ENCODE measurements at places on chromosomes 5 and 9.
A peak's percentile ranks its signal among the peaks of the same experiment; 100 is the strongest.

DNA sequence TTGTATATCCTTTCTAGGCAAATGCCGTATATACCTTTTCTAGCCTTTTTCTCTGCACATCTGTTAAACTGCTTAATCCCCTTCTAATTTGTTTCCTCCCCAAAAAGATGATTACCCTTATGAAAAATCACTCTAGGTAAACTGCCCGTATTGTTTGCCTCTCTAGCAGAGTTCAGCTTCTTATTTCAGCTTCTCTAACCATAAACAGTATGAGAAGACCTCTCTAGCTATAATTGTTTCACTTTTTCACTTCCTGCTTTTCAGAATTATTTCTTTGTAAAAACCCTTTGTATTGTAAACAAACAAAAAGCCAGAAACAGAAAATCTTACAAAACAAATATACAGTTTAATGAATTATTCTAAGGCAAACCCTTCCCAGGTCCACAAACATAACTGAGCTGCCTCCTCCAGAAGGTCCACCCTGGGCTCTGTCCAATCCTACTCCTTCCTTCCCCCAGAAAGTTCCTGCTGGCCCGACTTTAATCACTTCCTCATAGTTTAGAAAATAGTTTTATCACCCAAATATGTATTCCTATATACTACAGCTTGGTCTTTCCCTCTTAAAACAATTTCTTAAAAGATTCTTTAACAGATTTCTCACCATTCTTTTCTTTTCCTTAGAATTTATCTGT, 158.1 kb downstream of the FGF1 start:
- no peak overlapping the region for H3K4me3 ChIP-seq
- H3K27me3 ChIP-seq, result no peaks in the 10 kb centered on the region
- H3K27ac ChIP-seq, result no peak overlapping the region

- H3K4me3 ChIP-seq, result no peak overlapping the region
- DNase-seq, result no peak
- H3K4me1 ChIP-seq, result no peaks in the 10 kb centered on the region
- no peak overlapping the region for H3K27ac ChIP-seq
- no peaks in the 10 kb centered on the region for H3K27me3 ChIP-seq
Measured at GRCh38 chr5:109945097-109945678, 255.5 kb downstream of the MAN2A1 start.

- H3K27me3 ChIP-seq, result no peaks in the 10 kb centered on the region
- no peak overlapping the region for H3K4me3 ChIP-seq
- H3K27ac ChIP-seq, result no peak overlapping the region
- no peaks in the 10 kb centered on the region for H3K36me3 ChIP-seq
Measured at GRCh38 chr5:67934976-67935375, 280.6 kb upstream of the PIK3R1 start.

DNA sequence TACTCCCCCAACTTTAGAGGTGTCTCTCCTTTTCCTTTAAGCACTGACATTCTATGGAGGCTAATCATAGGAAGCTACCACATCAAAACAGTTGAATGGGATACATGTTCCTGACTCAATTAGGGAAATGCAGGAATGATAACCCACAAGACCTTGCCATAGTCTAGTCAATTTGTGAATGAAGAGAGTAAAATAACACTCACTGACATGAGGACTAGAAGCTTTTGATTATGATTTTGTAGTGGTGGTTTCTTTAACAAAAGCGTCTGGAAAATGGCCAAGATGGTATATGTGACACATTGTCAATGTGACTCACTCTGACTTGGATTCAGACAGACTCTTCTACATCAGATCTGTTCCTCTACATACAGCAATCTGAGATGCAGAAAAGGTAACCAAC, 13.7 kb upstream of the PRELID2 start:
- no peak overlapping the region for H3K4me3 ChIP-seq
- no peaks in the 10 kb centered on the region for H3K36me3 ChIP-seq
- H3K27ac ChIP-seq, result no peak overlapping the region

GRCh38 chr5:176466245-176466871, 18.2 kb downstream of the FAF2 start:
- DNase-seq, result no peak
- H3K4me3 ChIP-seq, result no peak overlapping the region
- H3K27ac ChIP-seq, result peak overlapping the region; percentile 5
- peaks cover 5% of the 10 kb centered on the region for H3K36me3 ChIP-seq

GRCh38 chr5:131952301-131952857, 6.9 kb upstream of the MEIKIN start:
- H3K4me3 ChIP-seq, result no peak overlapping the region
- H3K27ac ChIP-seq, result no peak overlapping the region
- no peaks in the 10 kb centered on the region for H3K27me3 ChIP-seq
- no peak for DNase-seq
- no peaks in the 10 kb centered on the region for H3K4me1 ChIP-seq
- H3K36me3 ChIP-seq, result no peaks in the 10 kb centered on the region

- H3K36me3 ChIP-seq, result no peaks in the 10 kb centered on the region
- peaks cover 12% of the 10 kb centered on the region for H3K4me1 ChIP-seq
- H3K27me3 ChIP-seq, result peaks cover 6% of the 10 kb centered on the region
- DNase-seq, result no peak
- no peak overlapping the region for H3K27ac ChIP-seq
- no peak overlapping the region for H3K4me3 ChIP-seq
Measured at GRCh38 chr9:29208670-29209069, 1635.4 kb upstream of the C9orf72 start.

GRCh38 chr5:55338092-55338613, 30.4 kb downstream of the MTREX start:
- H3K27ac ChIP-seq, result no peak overlapping the region
- H3K4me1 ChIP-seq, result no peaks in the 10 kb centered on the region
- no peaks in the 10 kb centered on the region for H3K36me3 ChIP-seq
- no peak overlapping the region for H3K4me3 ChIP-seq
- DNase-seq, result no peak

DNA sequence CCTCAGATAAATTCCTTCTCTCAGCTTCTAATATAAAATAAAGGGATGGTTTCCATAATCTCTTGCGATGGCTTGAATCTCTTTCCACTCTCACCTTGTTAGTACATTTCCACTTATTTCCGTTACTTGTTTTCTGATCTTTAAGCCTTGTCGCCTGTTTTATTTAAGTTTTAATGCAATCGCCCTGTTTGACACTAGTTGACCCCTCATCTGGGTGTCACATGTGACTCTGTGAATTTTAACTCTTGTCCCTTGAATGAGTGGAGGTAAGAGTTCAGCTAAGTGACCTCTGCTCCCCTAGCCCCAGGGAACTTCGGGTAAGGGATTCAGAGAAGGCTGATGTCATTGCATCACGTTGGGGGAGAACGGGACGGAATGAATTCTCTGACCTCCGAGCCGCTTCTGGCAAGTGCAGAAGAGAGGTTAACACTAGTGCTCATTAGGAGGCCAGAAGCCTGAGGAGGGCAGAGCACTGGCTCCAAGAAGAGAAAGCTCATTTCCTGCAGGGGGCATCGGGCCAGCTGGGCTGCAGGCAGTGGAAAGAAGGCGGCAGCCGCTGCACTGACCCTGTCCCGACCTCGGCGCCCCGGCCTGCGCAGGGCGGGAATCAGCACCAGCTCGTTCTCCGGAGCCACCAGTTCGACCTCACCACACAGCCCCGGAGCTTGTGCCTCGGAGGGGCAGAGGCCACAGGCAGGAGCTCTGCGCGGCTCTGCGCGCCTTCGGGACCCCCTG, 569 bp downstream of the HINT2 start:
- no peak for DNase-seq
- H3K27me3 ChIP-seq, result no peaks in the 10 kb centered on the region
- H3K36me3 ChIP-seq, result no peaks in the 10 kb centered on the region
- H3K4me3 ChIP-seq, result peak overlapping the region; percentile 75

GRCh38 chr5:134245101-134245604, 19.3 kb upstream of the PPP2CA start:
- H3K4me3 ChIP-seq, result no peak overlapping the region
- H3K4me1 ChIP-seq, result peaks cover 8% of the 10 kb centered on the region
- no peaks in the 10 kb centered on the region for H3K36me3 ChIP-seq
- DNase-seq, result no peak
- no peak overlapping the region for H3K27ac ChIP-seq

- H3K4me3 ChIP-seq, result no peak overlapping the region
- H3K4me1 ChIP-seq, result no peaks in the 10 kb centered on the region
- no peaks in the 10 kb centered on the region for H3K27me3 ChIP-seq
- DNase-seq, result no peak
- no peak overlapping the region for H3K27ac ChIP-seq
- peaks cover 8% of the 10 kb centered on the region for H3K36me3 ChIP-seq
Measured at GRCh38 chr5:75551471-75551870, 39.8 kb downstream of the POLK start.

DNA sequence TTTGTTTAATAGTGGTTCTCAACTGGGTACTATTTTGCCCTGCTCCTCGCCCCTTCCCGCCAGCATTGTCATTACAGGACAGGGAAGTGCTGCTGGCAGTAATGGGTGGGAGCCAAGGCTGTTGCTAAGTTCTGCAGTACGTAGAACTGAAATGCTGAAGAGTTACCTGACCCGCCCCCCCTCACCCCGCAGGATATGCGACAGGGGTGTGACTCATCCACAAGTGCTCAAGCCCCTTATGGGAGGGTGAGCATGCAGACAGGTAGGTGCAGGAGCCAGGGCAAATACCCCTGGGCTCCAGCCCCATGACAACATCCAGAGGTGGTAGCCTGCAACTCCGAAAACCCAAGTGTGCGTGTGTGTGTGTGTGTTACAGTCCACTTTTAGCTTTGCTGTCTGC, 35.7 kb downstream of the LRRC70 start:
- H3K4me3 ChIP-seq, result no peak overlapping the region
- no peaks in the 10 kb centered on the region for H3K36me3 ChIP-seq

GRCh38 chr9:123651273-123651672, 278.7 kb downstream of the DENND1A start:
- no peak overlapping the region for H3K27ac ChIP-seq
- no peaks in the 10 kb centered on the region for H3K4me1 ChIP-seq
- no peak for DNase-seq

- no peak overlapping the region for H3K4me3 ChIP-seq
- H3K4me1 ChIP-seq, result peaks cover 6% of the 10 kb centered on the region
- no peaks in the 10 kb centered on the region for H3K36me3 ChIP-seq
- no peaks in the 10 kb centered on the region for H3K27me3 ChIP-seq
- H3K27ac ChIP-seq, result no peak overlapping the region
- no peak for DNase-seq
Measured at GRCh38 chr5:81195335-81195929, 37.7 kb upstream of the CKMT2 start.

DNA sequence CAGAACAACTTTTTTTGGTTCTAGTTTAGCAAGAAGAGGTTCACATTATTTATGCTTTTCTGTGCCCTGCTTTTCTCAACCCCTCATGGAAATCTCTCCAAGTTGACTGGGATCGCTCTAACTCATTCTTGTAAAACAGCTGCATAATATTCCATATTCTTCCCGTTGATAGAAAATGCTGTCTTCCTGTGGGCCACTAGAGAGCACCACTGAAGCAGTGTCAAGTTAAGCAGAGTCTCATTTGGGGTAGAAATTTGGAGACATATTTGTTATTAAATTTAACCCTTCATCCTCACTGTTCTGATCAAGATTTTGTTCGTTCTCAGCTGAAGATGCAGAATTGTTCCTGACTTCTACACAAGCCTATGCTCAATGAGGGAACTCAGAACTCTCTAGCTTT, 140.1 kb downstream of the CEMIP2 start:
- peaks cover 13% of the 10 kb centered on the region for H3K4me1 ChIP-seq
- H3K36me3 ChIP-seq, result no peaks in the 10 kb centered on the region
- DNase-seq, result no peak
- H3K27me3 ChIP-seq, result no peaks in the 10 kb centered on the region
- no peak overlapping the region for H3K27ac ChIP-seq

Data from upper lobe of left lung (tissue), 6 donors.